ENCODE measurements at places on chromosomes 1 and 21. TPM values are rescaled to one million over a fixed set of nuclear protein-coding genes. Genes with fewer than 3 reads are reported as not detected.

Gene CLCA4
- total RNA-seq, result not detected

DNA sequence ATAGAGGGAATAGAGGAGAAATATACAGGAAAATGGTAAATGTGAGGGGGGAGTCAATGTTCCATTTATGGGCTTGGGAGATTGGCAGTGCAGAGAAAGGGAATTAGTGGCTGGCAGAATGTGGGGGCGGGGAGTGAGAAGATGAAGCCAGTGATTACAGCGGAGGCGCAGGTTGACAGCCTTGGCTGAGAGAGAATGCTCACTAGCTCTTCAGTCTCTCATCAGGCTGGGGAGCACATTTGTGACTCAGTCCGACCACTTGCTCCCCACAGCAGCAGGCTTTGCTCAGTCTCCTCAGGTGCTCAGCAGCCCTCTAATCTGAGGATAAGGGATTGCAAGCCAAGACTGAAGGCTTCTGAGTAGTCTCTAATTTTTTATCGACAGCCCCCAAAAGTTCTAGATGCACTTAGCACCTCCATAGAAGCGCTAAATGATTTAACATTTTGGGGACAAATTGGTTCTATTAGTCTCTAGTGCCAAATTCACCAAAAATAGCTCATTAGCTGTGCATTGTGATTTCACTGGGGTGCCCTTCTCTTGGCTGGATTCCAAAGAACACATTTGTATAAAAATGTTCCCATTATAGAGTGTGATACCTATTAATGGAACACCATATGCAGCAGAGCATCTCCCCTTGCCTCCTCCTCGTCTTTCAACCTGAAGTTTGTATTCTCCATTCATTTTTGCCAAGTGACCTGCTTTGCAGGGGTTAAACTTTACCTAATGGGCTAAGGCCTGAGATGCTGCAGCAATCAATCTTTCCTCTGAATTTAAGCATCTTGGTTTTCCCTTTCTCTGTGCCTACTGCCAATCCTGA, 191.8 kb downstream of the ZNF326 start:
- peak; percentile 32 for DNase-seq

Gene PSMB2
- 20.2 TPM for total RNA-seq

GRCh38 chr1:94725566-94725965, 94.6 kb upstream of the SLC44A3 start:
- DNase-seq, result no peak

GRCh38 chr1:7218210-7218832, 433.1 kb downstream of the CAMTA1 start:
- peak; percentile 40 for DNase-seq

DNA sequence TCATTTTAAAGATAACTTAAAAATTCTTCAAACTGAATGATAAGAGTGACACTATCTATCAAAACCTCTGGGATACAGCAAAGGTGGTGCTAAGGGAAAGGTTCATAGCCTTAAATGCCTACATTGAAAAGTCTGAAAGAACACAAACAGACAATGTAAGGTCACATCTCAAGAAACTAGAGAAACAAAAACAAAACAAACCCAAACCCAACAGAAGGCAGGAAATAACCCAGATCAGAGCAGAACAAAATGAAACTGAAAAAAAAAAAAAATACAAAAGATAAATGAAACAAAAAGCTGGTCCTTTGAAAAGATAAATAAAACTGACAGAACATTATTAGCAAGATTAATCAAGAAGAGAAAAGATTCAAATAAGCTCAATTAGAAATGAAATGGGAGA, 6.8 kb downstream of the ODF2L start:
- no peak for DNase-seq

GRCh38 chr21:36344931-36345330, 24.9 kb downstream of the MORC3 start:
- DNase-seq, result no peak

GRCh38 chr1:7462617-7463016, 308.5 kb upstream of the VAMP3 start:
- no peak for DNase-seq

DNA sequence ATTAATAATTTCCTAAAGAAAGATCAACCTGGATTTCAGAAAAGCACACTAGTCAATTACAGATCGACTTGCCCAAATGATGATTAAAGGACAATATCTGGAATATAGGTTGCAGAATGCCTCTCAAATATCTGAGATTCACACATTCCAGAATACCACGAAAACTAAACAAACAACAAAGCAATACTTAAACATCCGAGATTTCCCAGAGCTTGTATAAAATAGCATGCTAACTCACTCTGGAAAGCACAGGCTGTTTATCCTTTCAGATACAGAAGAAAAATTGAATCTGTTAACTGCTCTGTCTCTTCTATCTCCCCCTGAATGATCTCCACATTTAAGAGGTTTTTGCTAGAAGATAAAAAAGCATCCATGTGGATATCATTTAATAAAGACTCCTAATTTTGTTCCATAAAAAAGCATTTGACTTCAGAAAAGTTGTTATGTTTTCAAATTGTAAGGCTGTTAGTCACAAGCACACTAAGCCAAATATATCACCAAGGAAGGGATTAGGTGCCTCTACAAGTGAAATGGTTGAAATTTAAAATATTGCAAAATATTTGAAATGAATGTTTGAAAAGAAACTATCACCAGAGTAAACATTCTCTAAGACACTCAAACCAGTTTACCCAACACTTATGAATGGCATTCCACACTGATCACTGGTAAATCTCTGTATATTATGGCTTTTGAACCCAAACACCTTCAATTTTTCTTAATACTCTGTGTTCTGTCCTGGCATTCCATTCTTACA, 865.1 kb upstream of the ADAMTS5 start:
- DNase-seq, result no peak

Gene NPHP4
- 21.7 TPM for total RNA-seq

DNA sequence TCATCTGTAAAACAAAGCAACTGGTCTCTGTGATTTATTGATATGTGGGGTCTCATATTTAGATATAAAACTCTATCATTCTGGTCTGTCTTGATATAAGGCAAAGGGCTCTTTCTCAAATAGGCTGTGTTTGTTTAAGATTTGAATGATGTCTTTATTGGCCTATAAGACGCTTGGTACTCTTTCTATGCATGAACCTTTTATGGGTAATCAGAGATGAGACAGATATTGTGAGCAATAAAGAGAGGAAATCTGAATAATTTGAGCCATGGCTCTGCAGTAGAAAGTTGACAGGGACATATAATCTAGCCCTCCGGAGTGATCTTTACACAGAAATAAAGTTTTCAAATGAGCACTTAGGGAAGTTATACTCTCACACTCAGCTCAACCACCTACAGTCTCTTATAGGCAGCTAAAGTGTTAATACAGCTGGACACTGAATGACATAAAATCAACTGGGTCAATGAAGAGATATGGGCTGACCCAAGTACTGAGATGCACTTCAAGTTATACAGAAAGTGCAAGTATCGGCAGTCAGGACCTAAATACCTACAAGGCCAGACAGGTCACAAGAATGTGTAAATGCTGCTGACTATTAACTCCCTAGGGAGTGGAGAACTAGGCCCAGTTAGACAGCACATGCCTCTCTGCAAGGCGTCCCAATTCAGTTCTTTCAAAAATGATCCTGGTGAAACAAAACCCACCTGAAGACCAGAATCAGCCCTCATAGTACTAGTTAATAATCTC, 111.0 kb downstream of the PTPN14 start:
- no peak for DNase-seq

DNA sequence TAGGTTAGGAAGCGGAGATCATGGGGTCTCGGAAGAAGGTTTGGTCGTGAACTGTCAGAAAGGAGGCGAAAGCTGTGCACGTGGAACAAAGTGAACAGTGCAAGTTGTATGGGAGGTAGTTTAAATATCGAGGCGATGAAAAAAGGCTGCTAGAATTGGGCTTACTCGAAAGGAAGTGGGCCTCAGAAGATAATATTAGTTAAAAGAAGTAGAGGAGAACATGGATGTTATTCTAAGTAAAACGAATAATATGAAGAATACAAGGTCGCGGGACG, 571 bp downstream of the WDR3 start:
- DNase-seq, result no peak

Gene PGLYRP3
- not detected for total RNA-seq

DNA sequence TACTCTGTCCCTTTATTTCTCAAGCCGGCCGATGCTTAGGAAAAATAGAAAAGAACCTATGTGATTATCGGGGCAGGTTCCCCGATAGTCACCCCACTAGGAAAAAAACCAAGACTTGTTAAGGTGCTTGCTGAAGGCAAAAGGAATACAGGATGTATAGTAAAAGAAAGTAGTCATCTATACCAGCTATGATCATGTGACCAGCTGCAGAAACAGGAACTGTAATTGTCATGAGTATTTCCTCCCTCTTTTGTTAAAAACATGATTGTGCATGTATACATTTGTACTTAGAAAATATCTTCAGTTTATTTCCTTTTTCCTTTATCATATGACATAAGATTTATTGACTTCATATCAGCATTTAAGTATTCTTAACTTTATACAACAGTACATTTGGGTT, 30.5 kb downstream of the PIGK start:
- DNase-seq, result no peak

DNA sequence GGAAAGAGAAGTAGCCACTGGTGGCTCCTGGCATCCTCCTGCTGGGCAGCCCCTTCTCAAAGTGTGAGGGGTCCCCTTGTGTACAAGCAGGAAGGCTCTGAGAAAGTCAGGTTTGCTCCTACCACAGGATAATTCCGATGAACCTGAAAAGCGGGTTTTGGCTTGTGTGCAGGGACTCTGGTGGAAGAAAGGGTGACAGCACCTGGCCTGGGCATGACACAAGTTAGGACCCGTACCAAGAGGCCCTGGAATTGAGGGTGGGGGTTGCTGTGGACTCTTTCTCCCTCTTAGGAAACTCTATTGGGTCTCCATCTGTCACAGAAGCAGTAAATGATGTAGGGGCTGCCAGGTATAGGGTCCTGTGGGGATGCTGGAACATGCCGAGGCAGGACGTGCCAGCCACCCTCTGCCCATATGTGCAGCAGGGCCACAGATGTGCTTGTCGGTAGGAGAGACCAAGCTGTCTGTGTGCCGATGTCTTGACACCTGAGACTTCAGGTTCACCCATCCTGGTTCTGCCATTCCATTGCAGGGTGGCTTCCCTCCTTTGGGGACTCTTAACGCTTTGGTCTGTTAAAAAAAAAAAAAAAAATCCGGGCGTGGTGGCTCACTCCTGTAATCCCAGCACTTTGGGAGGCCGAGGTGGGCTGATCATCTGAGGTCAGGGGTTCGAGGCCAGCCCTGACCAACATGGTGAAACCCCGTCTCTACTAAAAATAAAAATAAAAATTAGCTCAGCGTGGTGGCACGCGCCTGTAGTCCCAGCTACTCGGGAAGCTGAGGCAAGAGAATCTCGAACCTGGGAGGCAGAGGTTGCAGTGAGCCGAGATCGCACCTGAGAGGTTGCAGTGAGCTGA, 9.8 kb downstream of the C1orf35 start:
- DNase-seq, result no peak

GRCh38 chr21:38765056-38765455, 40.7 kb upstream of the ETS2 start:
- no peak for DNase-seq

DNA sequence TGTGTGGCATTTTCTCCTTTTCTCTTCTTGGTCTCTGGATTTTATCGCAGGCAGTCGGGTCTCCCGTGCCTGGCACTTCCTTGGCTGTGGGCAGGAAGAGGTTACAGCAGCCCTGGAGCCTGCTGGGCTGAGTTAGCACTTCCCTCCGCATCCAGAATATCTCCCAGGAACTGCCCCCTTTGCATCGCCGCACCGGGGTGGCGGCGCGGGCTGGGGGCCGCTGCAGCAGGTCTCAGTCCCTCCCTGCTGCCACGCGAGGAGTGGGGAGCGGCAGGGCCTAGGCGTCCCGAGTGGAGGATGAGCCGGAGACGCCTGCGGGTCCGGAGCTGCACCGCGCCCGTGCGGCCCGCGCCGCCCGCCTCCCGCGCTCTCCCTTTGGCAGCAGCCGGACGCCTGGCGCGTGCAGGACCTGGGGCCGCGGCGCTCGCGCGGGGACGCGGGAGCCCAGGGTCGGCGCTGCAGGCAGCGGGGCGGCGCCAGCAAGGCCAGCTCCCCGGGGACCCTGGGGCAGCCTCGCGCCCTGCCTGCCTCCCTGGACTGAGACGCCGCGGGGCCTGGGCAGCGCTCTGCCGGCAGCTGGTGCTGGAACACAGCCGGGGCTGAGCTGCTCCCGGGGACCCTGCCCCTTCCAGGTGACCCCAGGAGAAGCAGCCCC, 192.8 kb downstream of the PRDM2 start:
- DNase-seq, result peak; percentile 26

Gene SRSF11
- total RNA-seq, result 193 TPM

DNA sequence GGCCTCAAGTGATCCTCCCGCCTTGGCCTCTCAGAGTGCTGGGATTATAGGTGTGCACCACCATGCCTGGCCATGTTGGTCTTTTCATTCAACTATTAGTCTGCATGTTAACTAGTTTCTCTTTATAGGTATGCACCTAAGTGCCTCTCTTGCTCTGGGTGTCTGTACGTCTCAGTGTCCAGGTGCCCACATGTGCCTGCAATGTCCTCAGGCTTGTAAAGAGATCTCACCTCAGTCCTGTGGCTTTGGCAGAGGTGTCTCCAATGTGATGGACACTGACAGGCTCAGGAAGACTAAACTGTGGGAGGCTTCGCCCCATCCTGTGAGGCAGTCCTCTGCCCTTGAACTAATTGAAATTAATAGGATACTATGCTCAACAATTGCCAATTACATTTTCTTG, 526.3 kb downstream of the PTPRU start:
- DNase-seq, result no peak

GRCh38 chr1:223394242-223394641, 1.0 kb downstream of the CCDC185 start:
- DNase-seq, result no peak

DNA sequence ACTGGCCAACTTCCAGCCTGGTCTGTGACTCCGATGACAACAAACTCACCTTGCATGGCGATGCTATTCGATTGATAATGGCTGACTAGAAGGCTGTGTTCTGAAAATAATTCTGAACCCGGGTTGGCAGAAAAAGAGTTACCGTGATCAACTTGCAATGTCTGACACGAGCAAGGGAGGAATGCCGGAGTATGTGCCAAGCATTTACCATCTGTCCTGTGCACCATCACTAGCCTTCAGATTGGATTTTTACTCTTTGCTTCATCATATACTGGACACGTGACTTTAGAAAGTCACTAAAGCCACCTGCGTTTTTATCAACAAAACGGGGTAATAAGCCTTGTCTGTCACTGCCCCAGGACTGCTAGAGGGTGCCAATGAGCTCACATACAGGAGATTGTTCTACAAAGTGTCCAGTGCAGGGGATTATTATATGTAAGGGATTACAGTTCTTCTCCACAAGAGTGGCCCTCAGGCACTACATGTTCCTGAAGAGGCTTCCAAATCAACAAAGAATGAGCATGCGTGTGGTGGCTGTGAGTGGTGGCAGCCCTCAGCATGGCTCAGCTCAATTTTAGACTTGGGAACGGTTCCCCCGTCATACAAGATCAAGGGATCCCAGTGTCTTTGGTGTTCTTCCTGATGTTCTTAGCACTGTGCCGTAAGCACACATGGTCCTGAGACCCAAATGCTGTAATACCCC, 35.8 kb downstream of the SSBP3 start:
- peak; percentile 67 for DNase-seq

Gene OR2L13
- 2.6 TPM for total RNA-seq

Gene RHD
- total RNA-seq, result 0.64 TPM
